ENCODE measurements at places on chromosomes 13 and 19.

GRCh38 chr13:42591602-42592001, 17.6 kb downstream of the TNFSF11 start:
- DNase-seq = no peak

GRCh38 chr19:10760273-10760944, 42.5 kb downstream of the DNM2 start:
- DNase-seq = no peak

DNA sequence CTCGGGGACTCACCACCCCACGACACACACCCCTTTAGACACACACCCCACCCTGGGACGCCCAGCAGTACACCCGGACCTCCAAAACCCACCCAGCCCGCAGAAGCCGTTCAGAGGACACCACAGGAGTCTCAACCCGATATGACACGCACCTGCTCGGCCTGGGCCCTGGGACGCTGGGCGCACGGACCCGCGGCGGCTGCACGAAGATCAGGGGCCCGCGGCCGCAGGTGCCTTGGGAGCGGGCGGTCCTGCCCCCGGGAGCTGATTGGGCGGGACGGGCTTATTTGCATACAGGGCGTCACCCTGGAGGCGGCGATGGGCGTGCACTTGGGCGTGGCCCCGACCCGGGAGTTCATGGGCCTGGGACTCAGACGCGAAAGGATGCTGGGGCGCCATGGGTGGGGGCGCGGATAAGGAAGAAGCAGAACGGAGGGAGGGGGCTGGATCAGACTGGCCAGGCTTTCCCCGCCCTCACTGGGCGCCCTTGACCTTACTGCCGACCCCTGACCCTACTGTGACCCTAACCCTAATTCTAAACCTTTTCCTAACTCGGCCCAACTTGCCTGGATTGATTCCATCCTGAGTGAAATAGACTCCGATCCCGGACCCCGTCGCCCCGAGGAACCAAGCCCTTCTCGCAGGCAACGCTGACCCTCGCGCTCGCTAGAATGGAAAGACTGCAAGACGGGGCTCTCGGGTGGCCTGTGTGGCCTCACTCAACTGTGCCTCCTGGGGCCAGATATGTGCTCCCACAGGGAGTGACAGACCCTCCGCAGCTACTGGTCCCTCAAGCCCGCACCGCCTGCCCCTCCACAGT, at the start of gene MEF2B:
MEF2B (minus strand) TSS at position 211 of the 820 bp plus-strand sequence. CDS start 19,528 bp downstream, outside the sequence.
- DNase-seq = no peak

DNA sequence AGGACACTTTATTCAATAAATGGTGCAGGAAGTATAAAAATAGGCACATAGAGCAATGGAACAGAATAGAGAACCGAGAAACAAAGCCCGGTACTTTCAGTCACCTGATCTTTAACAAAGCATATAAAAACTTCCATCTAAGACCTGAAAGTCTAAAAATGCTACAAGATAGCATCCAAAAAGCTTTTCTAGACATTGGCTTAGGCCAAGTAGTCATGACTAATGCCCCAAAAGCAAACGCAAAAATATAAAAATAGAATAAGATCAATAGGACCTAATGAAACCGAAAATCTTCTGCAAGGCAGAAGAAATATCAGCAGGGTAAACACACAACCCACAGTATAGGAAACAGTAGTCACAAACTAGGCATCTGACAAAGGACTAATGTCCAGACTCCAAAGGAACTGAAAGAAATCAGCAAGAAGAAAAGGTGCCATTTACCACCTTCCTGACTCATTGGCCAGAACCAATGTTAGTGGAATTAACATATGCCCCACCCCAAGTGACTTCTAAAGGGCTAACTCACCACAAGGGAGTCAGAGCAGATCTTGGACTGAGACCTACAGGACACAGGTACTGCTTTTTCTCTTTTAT, 40.8 kb upstream of the CEACAM21 start:
- DNase-seq = no peak

GRCh38 chr13:108226184-108226583, 8.0 kb downstream of the ABHD13 start:
- DNase-seq = no peak

DNA sequence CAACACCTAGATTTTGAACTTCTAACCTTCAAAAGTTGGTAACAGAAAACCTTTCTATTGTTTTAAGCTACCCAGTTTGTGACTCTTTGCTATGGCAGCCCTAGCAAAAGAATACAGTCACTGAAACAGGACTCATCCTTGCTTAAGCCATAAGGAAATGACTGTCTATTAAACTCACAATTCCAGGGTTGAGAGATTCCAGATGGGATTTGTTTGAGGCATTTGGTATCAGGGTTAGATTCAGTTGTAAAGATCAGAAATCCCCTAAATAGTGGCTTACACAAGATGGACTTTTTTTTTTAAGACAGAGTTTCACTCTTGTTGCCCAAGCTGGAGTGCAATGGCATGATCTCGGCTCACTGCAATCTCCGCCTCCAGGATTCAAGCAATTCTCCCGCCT, 41.1 kb upstream of the RGCC start:
- no peak for DNase-seq

Data from NCI-H1417 (cell line).